ENCODE measurements at places on chromosomes 2 and 18.

DNA sequence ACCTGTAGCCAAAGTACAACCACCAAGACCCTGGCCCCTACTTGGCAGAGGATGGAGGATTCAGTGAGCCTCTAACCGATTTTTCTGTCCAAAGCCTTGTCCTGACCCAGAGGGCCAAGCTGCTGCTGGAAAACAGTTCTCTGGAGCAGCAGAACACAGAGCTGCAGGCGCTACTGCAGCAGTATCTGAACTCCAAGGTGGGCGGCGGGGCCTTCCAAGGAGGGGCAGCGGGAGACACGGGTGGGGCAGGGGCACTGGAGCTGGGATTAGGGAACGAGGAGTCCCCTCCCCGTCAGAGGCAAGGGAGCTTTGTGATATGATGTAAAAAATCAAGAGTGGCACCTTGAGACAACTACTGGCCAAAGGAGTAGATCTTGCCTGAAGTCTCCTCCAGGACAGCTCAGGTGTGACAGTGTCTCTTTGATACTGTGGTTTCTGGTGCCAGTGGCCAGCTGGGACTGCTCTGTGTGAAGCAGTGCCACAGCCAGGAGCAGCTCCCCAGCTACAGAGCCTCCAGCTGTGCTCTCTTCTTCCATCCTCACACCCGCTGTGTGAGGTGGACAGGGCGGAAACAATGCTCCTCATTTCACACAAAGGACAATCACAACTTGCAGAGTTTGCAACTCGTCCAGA lies 22.8 kb downstream of the OTOF start:
- H3K27me3 ChIP-seq: no peaks in the 10 kb centered on the region
- no peak overlapping the region for H3K27ac ChIP-seq
- no peak for DNase-seq
- no peak overlapping the region for H3K4me3 ChIP-seq
- H3K4me1 ChIP-seq: no peaks in the 10 kb centered on the region
- H3K36me3 ChIP-seq: no peaks in the 10 kb centered on the region

DNA sequence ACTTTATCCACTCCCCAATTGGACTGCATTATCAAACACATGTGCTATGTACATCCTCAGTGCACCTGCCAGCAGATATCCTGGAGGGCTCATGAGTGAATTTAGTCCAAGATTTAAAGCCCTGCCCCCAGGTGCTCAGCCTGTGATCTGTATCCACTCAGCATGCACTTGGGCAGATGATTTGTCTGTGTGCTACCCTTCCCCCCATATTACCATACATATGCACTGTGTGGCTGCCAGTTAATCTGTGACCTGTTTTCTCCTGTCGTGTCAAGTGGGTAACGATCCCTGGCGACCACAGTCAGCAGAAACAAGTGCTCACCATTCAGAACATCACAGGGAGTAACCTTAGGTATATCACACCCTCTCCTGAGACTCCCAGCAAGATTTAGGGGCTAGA lies 10.2 kb downstream of the NAGK start:
- H3K4me3 ChIP-seq: no peak overlapping the region
- no peaks in the 10 kb centered on the region for H3K27me3 ChIP-seq
- H3K36me3 ChIP-seq: peaks cover 31% of the 10 kb centered on the region

- no peak overlapping the region for H3K27ac ChIP-seq
- no peaks in the 10 kb centered on the region for H3K27me3 ChIP-seq
- no peak overlapping the region for H3K4me3 ChIP-seq
- peaks cover 6% of the 10 kb centered on the region for H3K4me1 ChIP-seq
- no peaks in the 10 kb centered on the region for H3K36me3 ChIP-seq
- DNase-seq: no peak
Measured at GRCh38 chr2:47269316-47270232, 114.5 kb upstream of the STPG4 start.

GRCh38 chr18:57038395-57038794 lies 108.5 kb upstream of the BOD1L2 start:
- no peak overlapping the region for H3K27ac ChIP-seq
- no peak for DNase-seq
- no peak overlapping the region for H3K4me3 ChIP-seq
- no peaks in the 10 kb centered on the region for H3K27me3 ChIP-seq
- no peaks in the 10 kb centered on the region for H3K36me3 ChIP-seq

DNA sequence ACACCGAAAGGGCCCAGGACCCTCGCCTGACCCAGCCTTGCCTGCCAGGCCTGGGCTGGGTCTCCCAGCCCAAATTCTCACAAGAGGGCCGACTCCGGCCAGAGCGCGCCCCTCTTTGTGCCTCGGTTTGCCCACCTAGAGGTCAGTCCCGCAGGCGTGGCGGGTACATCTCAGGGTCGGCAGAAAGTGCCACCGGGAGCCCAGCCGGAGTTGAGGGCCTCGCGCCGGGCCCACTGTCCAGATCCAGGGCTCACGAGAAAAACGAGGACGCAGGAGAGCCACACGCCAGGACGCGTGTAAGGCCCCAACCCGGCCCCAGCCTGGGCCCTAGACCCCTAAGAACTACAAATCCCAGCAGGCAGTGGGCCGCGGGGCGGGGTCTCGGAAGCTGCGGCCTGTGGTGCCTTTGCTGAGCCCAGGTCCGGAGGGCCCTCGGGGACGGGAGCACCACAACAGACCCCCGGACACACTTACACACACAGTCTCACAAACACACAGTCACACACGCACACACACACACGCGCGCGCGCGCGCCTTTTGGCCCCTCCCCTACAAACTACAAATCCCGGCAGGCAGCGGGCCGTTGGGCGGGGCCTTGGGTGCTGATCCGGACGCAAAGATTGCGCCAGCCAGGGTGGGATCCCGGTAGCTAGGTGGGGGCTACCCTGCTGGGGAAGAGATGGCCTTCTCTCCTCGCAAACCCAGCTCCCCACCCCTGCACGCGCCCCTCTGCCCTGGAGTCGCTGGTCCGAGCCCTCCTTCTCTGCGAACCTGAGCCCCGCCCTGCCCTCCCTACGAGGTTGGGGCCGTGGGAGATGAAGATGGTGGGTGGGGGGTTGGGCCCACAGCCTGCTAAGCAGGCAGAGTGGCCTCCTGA lies at the start of gene SH2D6:
SH2D6 (plus strand) TSS at position 583 of the 877 bp plus-strand sequence. CDS start 10,752 bp downstream, outside the sequence.
- peak within 1 kb of the TSS; percentile 70 for H3K27ac ChIP-seq
- peak; percentile 86 for DNase-seq
- H3K4me3 ChIP-seq: peak within 1 kb of the TSS; percentile 69
- H3K4me1 ChIP-seq: peaks cover 31% of the 10 kb centered on the region
- no peaks in the 10 kb centered on the region for H3K27me3 ChIP-seq

DNA sequence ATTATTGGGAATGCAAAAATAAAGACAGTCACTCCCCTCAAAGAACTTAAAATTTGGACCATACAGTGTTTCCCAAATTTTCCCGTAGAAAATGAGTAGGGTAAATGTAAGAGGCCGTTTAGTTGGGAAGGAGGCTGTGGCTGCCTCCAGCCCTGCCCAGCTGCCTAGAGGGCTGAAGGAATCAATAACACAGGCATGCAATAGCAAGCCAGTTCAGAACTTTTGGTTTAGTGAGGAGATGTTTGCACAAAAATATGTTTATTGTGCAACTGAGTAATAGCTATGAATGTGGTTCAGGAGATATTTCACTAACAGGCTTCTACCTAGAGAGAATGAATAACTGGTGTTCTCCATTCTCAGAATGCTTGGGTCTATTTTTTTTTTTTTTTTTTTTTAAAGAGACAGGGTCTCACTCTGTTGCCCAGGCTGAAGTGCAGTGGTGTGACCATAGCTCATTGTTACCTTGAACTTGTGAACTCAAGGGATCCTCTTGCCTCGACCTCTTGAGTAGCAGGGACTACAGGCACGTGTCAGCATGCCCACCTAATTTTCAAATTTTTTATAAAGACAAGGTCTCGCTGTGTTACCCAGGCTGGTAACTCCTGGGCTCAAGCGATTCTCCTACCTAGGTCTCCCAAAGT lies 23.6 kb downstream of the UGP2 start:
- no peaks in the 10 kb centered on the region for H3K27me3 ChIP-seq
- peaks cover 9% of the 10 kb centered on the region for H3K36me3 ChIP-seq

GRCh38 chr2:23073671-23074070 lies 311.3 kb upstream of the KLHL29 start:
- H3K27me3 ChIP-seq: no peaks in the 10 kb centered on the region
- H3K36me3 ChIP-seq: no peaks in the 10 kb centered on the region
- no peak overlapping the region for H3K27ac ChIP-seq

GRCh38 chr2:210546424-210547208 lies 9.8 kb upstream of the CPS1 start:
- H3K36me3 ChIP-seq: no peaks in the 10 kb centered on the region
- no peaks in the 10 kb centered on the region for H3K4me1 ChIP-seq
- no peak overlapping the region for H3K27ac ChIP-seq
- no peak for DNase-seq

GRCh38 chr2:79729532-79729931 lies 216.7 kb downstream of the CTNNA2 start:
- no peak overlapping the region for H3K27ac ChIP-seq
- no peaks in the 10 kb centered on the region for H3K36me3 ChIP-seq
- no peaks in the 10 kb centered on the region for H3K4me1 ChIP-seq
- H3K4me3 ChIP-seq: no peak overlapping the region

DNA sequence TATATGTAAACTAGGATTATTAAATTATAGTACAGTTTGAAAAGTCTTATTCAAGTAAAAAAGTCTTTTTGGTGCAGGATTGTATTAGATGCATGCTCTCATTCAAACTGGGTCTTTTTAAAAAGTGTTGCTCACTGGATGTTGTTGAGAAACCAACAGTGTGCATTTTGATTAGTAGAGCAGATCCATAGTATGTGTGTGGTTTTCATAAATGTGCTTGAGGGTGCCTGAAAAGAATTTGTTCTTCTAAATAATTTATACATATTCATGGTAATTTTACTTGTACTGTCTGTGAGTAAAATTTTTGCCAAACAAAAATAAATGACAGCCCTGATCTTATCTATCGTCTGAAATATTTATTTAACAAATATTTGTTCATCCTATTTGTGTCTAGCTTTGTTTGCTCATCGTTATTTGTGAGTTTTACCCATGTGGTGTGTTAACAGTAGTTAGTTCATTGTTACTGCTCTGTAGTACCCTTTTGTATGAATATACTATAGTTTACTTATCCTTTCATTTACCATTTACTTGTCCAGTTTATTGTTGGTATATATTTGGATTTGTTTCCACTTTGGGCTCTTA lies 50.4 kb downstream of the PTPN4 start:
- H3K36me3 ChIP-seq: no peaks in the 10 kb centered on the region
- no peak overlapping the region for H3K4me3 ChIP-seq
- no peaks in the 10 kb centered on the region for H3K27me3 ChIP-seq

GRCh38 chr18:10449396-10449795 lies 5.0 kb upstream of the APCDD1 start:
- no peak overlapping the region for H3K27ac ChIP-seq
- H3K4me3 ChIP-seq: no peak overlapping the region
- no peaks in the 10 kb centered on the region for H3K36me3 ChIP-seq
- no peaks in the 10 kb centered on the region for H3K4me1 ChIP-seq

DNA sequence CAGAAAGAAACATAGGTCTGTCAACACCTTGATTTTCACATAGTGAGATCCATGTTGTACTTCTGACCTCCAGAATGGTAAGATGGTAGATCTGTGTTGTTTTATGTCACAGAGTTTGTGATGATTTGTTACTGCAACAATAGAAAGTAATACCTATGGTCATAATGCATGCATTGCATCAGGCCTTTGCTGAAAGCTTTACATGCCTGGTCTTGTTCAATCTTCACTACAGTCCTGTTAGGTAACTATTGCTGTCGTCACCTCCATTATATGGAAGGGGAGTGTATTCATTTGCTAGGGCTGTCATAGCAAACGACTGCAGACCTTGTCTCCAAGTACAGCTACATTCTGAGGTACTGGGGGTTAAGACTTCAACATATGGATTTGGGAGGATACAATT lies 243.5 kb downstream of the ANAPC1 start:
- H3K27ac ChIP-seq: no peak overlapping the region
- no peaks in the 10 kb centered on the region for H3K4me1 ChIP-seq
- DNase-seq: no peak
- no peak overlapping the region for H3K4me3 ChIP-seq
- H3K27me3 ChIP-seq: no peaks in the 10 kb centered on the region

DNA sequence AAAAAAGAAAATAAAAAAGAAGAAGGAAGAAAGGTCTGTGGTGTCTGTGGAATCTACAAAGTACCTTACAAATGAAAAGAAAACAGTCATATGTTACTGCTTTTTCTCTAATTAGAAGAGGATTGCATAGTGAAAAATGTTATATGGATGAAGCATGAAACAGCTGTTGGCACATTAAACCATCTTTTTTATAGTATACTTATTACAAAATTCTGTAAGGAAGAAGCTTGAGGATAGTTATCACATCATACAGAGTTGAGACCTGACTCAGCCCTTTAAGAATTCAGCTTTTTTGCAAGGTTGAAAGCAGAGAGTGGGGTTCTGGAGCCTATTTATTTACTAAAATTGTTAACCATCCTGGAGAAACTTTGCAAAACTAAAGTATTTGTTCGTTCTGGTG lies 222.7 kb downstream of the PHLPP1 start:
- H3K36me3 ChIP-seq: no peaks in the 10 kb centered on the region
- no peaks in the 10 kb centered on the region for H3K4me1 ChIP-seq
- H3K27ac ChIP-seq: no peak overlapping the region
- no peak for DNase-seq

DNA sequence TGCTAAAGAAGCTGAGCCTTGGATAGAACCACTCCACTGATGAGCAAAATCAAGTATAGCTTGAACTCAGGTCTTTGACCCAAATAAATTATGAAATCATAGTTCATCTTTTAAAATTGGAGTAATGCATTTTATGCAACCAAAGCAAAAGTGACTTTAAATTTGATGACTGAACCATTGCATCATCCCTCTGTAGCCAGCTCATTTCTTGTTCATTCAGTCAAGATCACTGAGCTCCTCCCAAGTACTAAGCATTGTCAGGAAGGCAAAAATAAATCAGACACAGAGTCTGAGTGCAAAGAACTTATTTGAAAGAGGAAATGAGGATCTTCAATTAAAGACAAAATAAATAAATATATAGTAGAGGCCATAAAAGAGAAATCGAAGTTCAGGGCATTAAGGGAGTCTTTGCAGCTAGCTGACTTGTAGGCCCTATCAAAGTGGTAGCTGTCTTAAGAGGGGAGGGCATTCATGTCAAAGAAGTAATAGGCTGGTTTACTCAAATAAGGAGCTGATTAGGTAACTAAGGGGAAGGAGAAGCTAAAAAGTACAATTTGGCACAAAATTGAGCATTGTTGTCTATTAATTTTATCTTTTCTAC lies 411.8 kb downstream of the MTX2 start:
- H3K4me1 ChIP-seq: no peaks in the 10 kb centered on the region
- no peaks in the 10 kb centered on the region for H3K36me3 ChIP-seq
- DNase-seq: no peak
- H3K4me3 ChIP-seq: no peak overlapping the region
- no peaks in the 10 kb centered on the region for H3K27me3 ChIP-seq

- H3K36me3 ChIP-seq: peaks cover 10% of the 10 kb centered on the region
- H3K27me3 ChIP-seq: no peaks in the 10 kb centered on the region
- no peak for DNase-seq
- H3K4me3 ChIP-seq: peak overlapping the region; percentile 94
Measured at GRCh38 chr2:27771202-27771547, 344 bp upstream of the MRPL33 start.

DNA sequence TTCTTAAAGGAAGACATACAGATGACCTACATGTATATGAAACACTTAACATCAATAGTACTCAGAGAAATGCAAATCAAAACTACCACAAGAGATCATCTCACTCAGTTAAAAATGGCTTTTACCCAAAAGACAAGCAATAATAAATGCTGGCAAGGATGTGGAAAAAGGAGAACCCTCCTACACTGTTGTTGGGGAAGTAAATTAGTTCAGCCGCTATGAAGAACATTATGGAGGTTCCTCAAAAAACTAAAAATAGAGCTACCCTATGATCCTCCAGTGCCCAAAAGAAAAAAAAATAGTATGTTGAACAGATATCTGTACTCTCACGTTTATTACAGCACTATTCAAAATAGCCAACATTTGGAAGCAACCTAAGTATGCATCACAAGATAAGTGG lies 1579.4 kb upstream of the TMEFF2 start:
- no peak for DNase-seq
- H3K27ac ChIP-seq: no peak overlapping the region
- H3K36me3 ChIP-seq: no peaks in the 10 kb centered on the region
- H3K4me1 ChIP-seq: no peaks in the 10 kb centered on the region

GRCh38 chr2:133407341-133407740 lies 160.9 kb downstream of the NCKAP5 start:
- no peaks in the 10 kb centered on the region for H3K4me1 ChIP-seq
